ENCODE measurements at places on chromosomes 13 and 19.

GRCh38 chr13:35016362-35017112 lies 74.5 kb downstream of the NBEA start:
- DNase-seq, result no peak

- DNase-seq, result no peak
These were observed 32.8 kb downstream of the ZSWIM9 start for GRCh38 chr19:48203222-48203793.

- no peak for DNase-seq
These were observed 1211.1 kb upstream of the PCDH20 start for GRCh38 chr13:62626771-62627170.

GRCh38 chr13:23817830-23818229 lies 71.4 kb downstream of the MIPEP start:
- DNase-seq, result no peak

GRCh38 chr19:14405758-14406644 lies 13.1 kb downstream of the DDX39A start:
- DNase-seq, result peak; percentile 58

Measured in NCI-H446 treated with DMSO at 0.1 percent for 48 hours (cell line).